ENCODE measurements at places on chromosomes 5 and 9. TPM values are rescaled to one million over a fixed set of nuclear protein-coding genes. Genes with fewer than 3 reads are reported as not detected.

Gene PCDHB12
- total RNA-seq = not detected

Gene ZCCHC7
- total RNA-seq = 35.2 TPM

Gene CYLC2
- not detected for total RNA-seq

Gene AHRR
- 0.14 TPM for total RNA-seq

Gene CXCL14
- total RNA-seq = not detected

Gene BTNL9
- not detected for total RNA-seq

Gene C9orf40
- total RNA-seq = 2.3 TPM

Gene SOWAHA
- total RNA-seq = not detected

Gene SLC6A3
- not detected for total RNA-seq

Gene SHISAL2B
- total RNA-seq = not detected

Gene PCDHAC2
- total RNA-seq = not detected

Gene SLC31A2
- 6.0 TPM for total RNA-seq

Gene AQP7
- not detected for total RNA-seq

Gene SHOC1
- total RNA-seq = not detected

Gene SPATA31A3
- not detected for total RNA-seq

Gene REXO4
- total RNA-seq = 22.5 TPM

Gene MUSK
- not detected for total RNA-seq

Gene FAM81B
- total RNA-seq = not detected

Gene CDKN2A
- 1.7 TPM for total RNA-seq

Gene PHF24
- total RNA-seq = not detected

Gene TAF11L8
- total RNA-seq = not detected

Gene CDH10
- not detected for total RNA-seq

Gene GGTA1
- not detected for total RNA-seq

Gene FAM153A
- total RNA-seq = 48.6 TPM

Gene STPG3
- total RNA-seq = 0.30 TPM

Gene F12
- not detected for total RNA-seq

Gene CNTRL
- 29.8 TPM for total RNA-seq

Gene INSYN2B
- not detected for total RNA-seq

Gene NIM1K
- total RNA-seq = 0.14 TPM

Gene TXNDC8
- not detected for total RNA-seq

Gene FBXL7
- total RNA-seq = not detected

Gene VLDLR
- 0.22 TPM for total RNA-seq

Gene PRRX2
- total RNA-seq = not detected

Gene CYSRT1
- 0.44 TPM for total RNA-seq

Gene LCN15
- total RNA-seq = not detected

Gene TAF11L10
- total RNA-seq = not detected

Gene TRPM6
- not detected for total RNA-seq

Gene RANBP3L
- total RNA-seq = not detected

Gene ADAMTSL2
- total RNA-seq = 0.33 TPM

Gene SPINK4
- total RNA-seq = not detected

Gene COL23A1
- total RNA-seq = not detected

Gene PCDHB10
- not detected for total RNA-seq

Gene PNPLA7
- total RNA-seq = 5.6 TPM

Gene CD274
- 3.4 TPM for total RNA-seq

Gene KLHL3
- 17.4 TPM for total RNA-seq

Gene ACTBL2
- not detected for total RNA-seq

Gene TAF11L5
- not detected for total RNA-seq

Gene EPB41L4B
- not detected for total RNA-seq

Gene PDCD1LG2
- total RNA-seq = not detected

Gene DNM1
- 1.4 TPM for total RNA-seq

Gene PAM
- 10.9 TPM for total RNA-seq

Gene ASS1
- not detected for total RNA-seq

Gene ECM2
- total RNA-seq = not detected

Measured in CD8-positive, alpha-beta T cell (primary cell).